Pulmonary artery endothelial cell (primary cell): ENCODE measurements at places on chromosomes 16 and 17. TPM values are rescaled to one million over a fixed set of nuclear protein-coding genes. Genes with fewer than 3 reads are reported as not detected.

PRSS53 gene
- 0.92 TPM in 2 replicates for total RNA-seq

FAM83G gene
- total RNA-seq = 13.3 and 13.6 TPM in 2 replicates

GRCh38 chr16:53809088-53809932 lies 105.4 kb downstream of the FTO start:
- DNase-seq = no peak

IRX3 gene
- 0.07 and 2.2 TPM in 2 replicates for total RNA-seq

DNA sequence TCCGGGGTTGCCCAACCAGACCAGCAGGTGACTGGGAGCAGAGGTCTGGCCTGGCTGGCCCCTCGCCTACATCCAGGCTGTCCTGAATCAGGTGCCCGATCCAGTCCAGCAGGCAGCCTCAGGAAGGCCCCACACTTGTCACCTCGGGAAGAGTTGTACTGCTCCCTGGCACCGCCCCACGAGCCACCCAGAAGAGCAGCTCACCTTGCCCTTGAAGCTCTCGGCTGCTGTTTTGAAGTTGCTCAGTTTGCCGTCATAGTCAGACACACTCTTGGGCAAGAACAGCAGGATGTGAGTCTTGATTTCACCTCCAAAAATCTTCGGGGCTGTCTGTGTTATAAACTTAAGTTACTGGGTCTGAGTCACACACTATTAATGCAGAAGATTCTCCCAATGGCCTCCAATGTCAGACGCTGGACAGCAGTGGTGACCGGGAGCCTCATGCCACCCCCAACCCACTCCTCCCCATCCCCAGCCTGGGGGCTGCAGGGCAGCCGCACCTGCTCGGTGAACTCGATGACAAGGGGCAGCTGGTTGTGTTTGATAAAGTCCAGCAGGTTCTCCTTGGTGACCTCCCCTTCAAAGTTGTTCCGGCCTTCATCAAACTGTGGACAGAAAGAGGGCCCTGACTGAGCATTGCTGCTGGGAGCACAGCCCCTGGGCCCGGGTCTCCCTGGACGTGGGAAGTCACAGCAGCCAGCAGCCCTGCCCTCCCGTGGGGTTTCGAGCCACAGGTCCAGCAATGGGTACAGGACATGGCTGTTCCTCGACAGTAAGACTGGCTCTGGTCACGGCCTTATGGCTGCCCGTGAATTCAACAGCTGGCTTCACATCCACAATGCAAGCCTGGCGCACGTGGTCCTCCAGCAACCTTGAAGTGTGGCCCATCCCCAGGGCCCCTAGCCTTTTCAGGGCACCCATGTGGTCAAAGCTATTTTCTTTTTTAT lies 12.2 kb upstream of the PPP1R27 start:
- DNase-seq = no peak

DNA sequence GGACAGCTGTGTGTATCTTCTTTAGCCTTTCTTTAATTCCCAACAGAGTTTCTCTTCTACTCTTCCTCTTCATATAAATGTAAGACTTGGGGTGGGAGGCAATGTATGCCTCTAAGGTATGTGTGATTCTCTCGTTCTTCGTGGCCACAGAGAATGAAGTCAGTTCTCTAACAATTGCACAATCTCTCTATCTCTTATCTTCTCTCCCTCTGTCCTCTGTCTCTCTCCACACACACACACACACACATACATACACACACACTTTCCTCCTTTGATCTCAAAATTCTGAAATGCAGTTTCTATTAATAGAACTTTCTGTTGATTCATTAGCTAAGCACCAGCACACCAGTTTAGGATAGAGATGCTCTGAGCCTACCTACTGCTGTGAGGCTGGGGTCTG lies 615.7 kb upstream of the SALL1 start:
- no peak for DNase-seq

- no peak for DNase-seq
Measured at GRCh38 chr17:50079334-50080095, 15.6 kb upstream of the PDK2 start.

DNA sequence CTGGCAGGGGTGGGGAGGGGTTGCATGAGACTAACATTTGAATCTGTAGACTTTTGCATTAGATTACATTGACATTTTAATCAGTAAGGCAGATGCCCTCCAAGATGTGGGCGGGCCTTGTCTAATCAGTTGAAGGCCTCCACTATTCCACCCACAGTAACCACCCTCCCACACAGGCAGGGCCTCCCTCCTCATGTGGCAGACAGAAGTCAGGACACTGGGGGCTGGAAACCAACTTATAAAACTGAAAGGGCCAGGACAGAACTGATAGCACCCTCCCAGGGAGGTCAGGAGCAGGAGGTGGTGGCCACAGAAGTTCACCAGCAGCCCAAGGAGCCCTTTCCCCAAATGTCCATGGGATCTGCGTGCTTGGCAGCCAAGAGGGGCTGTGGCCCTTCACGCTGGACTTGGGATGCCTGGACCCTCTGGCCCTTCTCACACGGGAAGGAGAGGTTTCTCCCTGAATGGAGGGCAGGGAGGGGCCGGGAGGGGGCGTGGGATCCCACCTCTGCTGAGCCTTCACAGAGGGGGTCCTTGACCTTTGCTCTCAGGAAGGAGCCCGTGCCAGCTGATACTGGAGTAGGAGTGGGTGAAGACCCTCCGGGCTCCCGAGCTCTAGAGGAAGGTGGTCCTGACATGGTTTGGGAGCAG lies 4.6 kb downstream of the PYCR1 start:
- no peak for DNase-seq

DNA sequence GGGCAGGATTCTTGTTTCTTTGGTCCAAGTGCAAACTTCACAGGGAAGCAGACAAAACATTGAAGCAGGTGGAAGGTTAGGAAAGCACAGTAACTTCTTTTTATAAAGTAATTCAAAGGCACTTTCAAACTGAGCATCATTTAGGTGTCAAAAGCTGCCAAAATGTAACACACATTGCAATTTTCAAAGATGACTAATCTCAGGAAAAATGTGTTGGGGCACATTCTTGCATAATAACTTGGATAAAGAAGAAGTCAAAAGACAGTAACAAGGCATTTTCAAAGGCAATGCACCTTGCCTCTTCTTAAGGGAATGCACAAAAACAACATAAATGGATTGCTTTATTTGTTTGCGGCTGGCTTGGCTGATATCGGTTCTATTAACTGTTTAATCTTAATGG lies 3.6 kb downstream of the KCNJ2 start:
- DNase-seq = no peak

DNA sequence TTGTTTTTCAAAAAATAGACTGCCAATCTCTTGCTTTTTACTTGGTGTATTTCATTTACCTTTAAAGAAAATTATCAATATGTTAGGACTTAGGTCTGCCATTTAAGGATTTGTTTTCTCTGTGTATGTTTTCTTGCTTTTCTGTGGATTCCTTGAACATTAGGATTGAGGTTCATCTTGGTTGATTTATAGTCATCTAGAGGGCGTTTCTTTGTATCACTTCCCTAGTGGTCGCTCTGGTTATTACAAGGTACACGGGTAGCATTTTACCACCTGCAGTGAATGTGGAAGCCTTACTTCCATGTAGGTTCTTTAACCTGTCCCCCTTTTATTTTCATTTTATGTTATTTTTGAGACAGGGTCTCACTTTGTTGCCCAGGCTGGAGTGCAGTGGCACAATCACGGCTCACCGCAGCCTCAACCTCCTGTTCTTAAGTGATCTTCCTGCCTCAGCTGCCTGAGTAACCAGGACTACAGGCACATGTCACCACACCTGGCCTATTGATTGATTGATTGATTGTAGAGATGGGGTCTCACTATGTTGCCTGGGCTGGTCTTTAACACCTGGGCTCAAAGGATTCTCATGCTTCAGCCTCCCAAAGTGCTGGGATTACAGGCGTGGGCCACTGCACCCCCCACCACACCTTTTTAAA lies 35.2 kb upstream of the CBX4 start:
- no peak for DNase-seq

NPIPA8 gene
- total RNA-seq = 3.5 TPM in 1 of 2 replicates, not detected in the other

GRCh38 chr16:73240920-73241319 lies 193.0 kb upstream of the ZFHX3 start:
- no peak for DNase-seq

- no peak for DNase-seq
Measured at GRCh38 chr16:3112058-3112880, at the start of gene ZNF205. ZNF205 (plus strand) TSS chr16:3112586; CDS start chr16:3113431, 845 bp downstream.

ZNRF1 gene
- 16.9 and 21.9 TPM in 2 replicates for total RNA-seq

GRCh38 chr17:65158041-65158440 lies 20.9 kb downstream of the RGS9 start:
- no peak for DNase-seq

DNA sequence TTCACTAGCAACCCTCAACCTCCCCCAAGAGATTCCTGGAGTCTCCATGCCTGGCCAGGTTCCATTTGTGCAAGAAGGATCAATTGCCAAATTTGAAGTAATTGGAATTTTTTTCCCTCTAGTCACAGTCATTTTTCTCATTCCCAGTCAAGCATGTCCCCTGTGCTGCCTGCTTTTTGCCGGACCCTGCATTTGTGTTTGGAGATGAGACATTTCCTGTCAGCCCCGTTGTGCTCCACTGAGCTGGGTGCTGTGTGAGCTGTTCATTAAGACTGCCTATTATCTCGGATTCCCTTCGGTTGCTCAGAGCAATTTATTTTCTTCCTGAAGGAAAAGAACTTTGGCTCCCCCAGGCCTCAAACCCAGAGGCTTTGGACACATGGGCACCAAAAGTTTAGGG lies 201.0 kb upstream of the NLRP1 start:
- peak; percentile 7 for DNase-seq

DNA sequence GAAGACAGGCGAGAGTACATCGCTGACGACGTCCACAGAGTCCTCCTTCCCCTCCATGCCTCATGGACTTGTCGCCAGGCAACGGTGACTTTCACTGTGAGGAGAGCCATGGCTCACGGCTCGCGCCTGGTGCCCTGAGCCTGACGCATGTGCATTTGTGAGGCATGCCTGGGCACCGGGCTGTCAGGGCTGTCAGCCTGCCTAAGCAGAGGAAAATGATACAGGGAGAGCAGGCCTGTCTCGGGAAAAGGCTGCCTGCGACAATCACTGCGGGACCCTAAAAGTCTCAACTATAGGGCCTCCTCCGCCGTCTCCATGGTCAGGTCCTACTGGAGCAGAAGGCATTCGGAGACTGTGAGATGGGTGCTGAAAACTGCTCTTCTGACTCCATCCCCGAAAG lies 135.5 kb upstream of the WSB1 start:
- DNase-seq = no peak
